Ovary (tissue), 10 donors: ENCODE measurements at places on chromosomes 6 and 20. TPM values are rescaled to one million over a fixed set of nuclear protein-coding genes. Genes with fewer than 3 reads are reported as not detected.

DNA sequence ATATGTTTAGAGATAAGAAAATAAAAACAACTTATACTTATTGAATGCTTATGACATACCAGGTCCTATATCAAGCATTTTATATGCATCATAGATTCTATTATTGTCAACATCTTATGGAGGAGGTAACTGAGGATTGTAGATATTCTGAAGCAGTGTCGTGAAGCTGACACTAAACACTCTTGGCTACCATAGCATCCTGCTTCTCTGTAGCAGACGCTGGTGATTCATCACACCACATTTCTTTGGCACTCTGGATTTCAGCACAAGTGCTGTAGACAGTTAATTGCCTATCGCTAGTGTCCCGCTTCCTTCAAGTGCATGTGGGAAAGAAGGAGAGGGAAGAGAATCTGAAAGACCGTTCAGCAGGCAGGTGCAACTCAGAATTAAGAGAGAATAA, 317.1 kb downstream of the PLCB1 start:
- no peaks in the 10 kb centered on the region for H3K4me1 ChIP-seq
- no peaks in the 10 kb centered on the region for H3K27me3 ChIP-seq
- H3K36me3 ChIP-seq, result no peaks in the 10 kb centered on the region
- DNase-seq, result no peak

- H3K4me3 ChIP-seq, result no peak overlapping the region
- no peak for DNase-seq
- peaks cover 3% of the 10 kb centered on the region for H3K27me3 ChIP-seq
- H3K36me3 ChIP-seq, result no peaks in the 10 kb centered on the region
- no peaks in the 10 kb centered on the region for H3K4me1 ChIP-seq
Measured at GRCh38 chr6:41367061-41367460, 31.7 kb downstream of the NCR2 start.

Gene ESF1
- total RNA-seq, result 10.3 TPM

Gene BPIFA2
- not detected for total RNA-seq
